Stimulated activated CD4-positive, alpha-beta T cell treated with anti-CD3 and anti-CD28 coated beads, Interleukin-1b, Interleukin-23, amount 100 ng/mL, for 24 hours (primary cell): ENCODE measurements at places on chromosomes 7 and 10.

- DNase-seq, result no peak
Measured at GRCh38 chr7:159027789-159028507, 116.7 kb downstream of the VIPR2 start.

- no peak for DNase-seq
Measured at GRCh38 chr7:122311734-122312450, 7.3 kb upstream of the FEZF1 start.

DNA sequence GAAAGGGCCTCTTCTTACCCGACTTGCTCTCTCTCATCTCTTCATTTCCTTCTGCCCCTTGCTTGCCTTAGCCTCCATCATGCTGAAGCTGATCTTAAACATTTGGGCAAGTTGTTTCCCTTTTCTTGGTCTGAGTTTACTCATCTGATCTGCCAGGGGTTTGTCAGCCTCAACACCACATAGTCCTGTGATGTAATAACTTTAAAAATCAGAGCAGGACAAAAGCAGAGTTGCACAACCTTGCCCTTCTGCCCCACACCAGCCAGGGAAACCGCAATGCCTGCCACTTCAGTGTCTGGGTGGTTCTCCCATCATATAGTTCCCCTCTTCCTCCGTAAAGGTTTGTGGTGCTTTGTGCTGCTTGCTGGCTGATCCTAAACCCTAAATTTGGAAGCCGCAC lies 9.9 kb upstream of the LIPM start:
- no peak for DNase-seq

DNA sequence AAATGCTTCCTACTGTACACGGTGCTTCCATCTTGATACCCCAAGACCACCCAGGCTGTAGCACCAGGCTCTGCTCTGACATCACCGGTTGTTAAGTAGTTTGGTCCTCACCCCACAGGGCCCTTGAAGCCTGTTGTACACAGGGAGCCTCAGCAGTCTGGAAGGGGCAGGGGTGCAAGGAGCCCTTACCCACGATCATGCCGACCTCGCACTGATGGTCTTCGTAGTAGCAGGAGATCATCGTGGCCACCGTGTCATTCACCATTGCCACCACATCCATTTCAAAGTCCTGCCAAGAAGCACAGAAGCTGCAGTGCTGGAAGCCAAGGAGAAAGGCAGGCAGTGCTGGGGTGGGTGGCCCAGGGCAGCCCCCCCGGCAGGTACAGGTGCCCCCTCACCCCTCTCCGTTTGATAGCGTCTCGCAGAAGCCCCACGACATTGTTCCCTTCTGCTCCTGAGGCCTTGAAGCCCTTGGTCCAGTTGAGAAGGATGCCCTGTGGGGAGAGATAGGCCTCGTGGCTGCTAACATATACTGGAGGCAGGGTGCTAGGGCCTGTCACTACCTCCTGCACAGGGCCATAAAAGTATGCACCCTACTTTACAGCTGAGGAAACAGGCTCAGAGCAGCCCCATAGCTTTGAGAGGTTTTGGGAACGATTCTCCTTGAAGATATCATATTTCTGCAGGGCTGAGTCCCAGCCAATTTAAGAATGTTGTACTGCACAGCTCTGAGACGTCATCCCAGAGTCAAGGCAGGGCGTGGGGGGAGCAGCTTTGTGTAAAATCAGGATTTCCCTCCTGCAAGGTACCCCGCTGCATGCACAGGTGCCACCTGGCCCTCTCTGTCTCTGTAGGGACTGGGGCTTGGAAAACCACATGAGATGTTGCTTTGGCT lies 8.7 kb upstream of the MYL7 start:
- no peak for DNase-seq

DNA sequence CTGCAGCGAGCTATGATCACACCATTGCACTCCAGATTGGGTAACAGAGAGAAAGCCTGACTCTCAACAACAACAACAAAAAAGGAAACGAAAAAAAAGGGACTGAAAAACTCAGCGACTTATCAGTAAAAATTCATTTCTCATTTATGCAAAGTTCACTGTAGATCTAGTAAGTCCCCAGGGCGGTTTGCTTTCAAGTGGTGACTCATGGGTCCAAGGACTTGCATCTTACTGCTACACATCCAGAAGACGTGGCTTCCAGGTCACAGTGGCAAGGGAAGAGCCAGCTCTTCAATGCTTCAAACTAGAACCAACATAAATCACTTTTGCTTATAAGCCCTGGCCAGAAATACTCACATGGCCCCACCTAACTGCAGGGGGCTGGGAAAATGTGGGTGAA lies 178.3 kb upstream of the AUTS2 start:
- no peak for DNase-seq

GRCh38 chr7:5689118-5689517 lies 92.3 kb downstream of the RNF216 start:
- DNase-seq, result peak; percentile 33

- DNase-seq, result no peak
Measured at GRCh38 chr7:48171202-48171601, at the start of gene ABCA13. TSS of gene ABCA13 (plus strand) at chr7:48171458. CDS start at chr7:48171484, 26 bp downstream.

- DNase-seq, result no peak
Measured at GRCh38 chr10:3803927-3804741, 19.1 kb upstream of the KLF6 start.

- no peak for DNase-seq
Measured at GRCh38 chr10:4704034-4704545, 121.9 kb upstream of the AKR1E2 start.

GRCh38 chr10:77207828-77208185 lies 429.8 kb downstream of the KCNMA1 start:
- no peak for DNase-seq

GRCh38 chr7:101537935-101538595 lies 91.0 kb downstream of the MYL10 start:
- DNase-seq, result no peak

DNA sequence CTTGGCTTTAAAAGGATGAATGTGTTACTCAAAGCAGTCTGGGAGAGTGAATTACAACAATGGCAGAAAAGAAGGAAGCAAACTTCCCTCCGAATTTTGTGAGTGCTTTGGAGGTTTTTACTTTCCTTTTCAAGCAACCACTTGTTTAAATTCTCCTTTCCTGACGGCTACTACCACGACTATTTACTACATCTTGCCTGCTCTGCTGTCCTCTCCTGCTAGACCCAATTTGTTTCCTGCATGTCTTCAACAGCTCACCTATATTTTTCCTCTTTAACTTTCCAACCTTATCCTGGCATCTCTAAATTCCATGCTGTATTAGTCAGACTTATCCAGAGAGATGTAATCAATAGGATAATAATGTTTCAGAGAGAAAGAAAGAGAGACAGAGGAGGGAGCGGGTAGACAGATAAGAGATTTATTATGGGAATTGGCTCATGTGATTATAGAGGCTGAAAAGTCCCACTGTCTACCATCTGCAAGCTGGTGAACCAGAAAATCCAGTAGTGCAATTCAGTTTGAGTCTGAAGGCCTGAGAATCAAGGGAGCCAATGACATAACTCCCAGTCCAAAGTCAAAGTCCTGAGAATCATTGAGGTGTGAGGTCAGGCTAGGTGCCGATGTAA lies 42.8 kb upstream of the SLC13A1 start:
- no peak for DNase-seq

DNA sequence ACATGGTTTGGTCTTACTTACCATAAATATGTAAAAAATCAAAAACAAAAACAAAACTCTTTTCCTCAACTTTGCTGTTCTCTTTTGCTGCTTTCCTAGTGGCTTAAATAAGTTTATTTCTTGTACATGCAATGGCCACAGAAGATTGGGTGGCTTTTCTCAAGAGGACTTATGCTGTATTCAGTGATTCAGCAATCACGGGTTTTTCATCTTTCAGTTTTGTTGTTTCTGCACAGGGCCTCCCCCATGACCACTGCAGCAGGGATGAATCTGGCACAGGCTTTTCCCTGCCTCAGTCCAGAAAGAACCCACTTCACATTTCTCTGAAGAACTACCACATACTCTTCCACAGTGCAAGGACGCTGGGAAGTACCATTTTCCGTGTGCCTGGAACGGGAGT lies 355.0 kb downstream of the RNLS start:
- no peak for DNase-seq
